Glomerular endothelial cell (primary cell): ENCODE measurements at places on chromosomes 11 and 22.
A peak's percentile ranks its signal among the peaks of the same experiment; 100 is the strongest.

DNA sequence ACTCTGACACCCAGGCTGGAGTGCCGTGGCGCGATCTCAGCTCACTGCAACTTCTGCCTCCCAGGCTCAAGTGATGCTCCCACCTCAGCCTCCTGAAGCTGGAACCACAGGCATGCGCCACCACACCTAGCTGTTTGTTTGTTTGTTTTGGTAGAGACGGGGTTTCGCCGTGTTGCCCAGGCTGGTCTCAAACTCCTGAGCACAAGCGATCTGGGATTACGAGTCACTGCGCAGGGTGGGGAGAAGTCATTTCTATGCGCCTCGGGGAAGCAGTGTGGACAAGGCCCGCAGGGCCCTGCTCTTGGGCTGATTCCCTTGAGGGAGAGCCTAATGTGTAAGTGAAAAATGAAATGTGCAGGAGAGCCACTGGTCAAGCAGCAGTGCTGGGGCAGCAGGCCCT is 19.6 kb upstream of the SEPTIN5 start:
- DNase-seq, result no peak

DNA sequence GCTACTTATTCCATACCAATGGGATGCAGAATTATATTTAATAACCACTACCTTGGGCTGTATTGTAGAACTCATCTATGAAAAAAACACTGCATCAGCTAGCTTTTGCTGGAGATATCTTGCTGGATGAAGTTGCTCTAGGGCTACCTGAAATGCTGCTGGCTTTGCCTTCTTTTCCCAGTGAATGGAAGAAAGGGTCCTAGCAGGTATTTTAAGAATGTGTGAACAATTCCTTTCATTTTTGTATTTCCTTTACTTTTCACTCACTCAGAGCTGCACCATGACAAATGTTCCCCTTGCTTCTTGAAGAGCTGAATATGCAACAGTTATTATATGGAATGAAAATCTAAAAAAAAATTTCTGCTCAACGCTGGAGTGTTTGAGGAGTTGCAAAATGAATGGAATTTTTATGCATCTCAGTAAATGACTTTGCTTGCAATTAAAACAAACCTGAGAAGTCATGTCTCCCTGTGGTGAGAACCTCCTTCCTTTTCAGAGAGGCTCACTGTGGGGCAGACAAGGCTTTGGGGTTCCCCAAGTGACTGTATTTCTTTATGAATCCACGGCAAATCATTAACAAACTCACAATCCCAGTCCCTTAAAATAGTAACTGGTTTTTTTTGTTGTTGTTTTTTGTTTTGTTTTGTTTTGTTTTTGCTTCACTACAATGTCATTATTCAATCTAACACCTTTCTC is 566.8 kb upstream of the KIRREL3 start:
- no peak for DNase-seq

DNA sequence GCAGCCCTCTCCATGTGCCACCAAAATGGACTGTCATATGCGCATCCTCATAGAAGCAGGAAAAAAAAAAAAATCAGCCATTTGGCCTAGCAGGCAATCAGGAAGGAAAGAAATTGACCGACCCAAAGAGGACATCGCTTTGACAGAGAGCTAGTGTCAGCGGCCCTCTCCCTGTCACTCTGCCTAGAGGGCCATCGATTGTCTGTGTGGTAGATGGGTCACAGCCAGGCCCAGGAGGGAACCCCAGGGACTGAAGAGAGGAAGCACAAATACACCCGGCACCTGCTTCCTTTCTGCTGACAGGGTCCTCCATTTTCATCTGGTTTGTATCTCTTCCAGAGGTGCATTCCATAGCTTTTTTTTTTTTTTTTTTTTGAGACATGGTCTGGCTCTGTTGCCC is 21.8 kb downstream of the VPS37C start:
- DNase-seq, result no peak

GRCh38 chr11:100356035-100356434 is 331.1 kb upstream of the ARHGAP42 start:
- no peak for DNase-seq

- DNase-seq, result no peak
Observed at GRCh38 chr11:112727341-112727841, 233.8 kb upstream of the NCAM1 start.

DNA sequence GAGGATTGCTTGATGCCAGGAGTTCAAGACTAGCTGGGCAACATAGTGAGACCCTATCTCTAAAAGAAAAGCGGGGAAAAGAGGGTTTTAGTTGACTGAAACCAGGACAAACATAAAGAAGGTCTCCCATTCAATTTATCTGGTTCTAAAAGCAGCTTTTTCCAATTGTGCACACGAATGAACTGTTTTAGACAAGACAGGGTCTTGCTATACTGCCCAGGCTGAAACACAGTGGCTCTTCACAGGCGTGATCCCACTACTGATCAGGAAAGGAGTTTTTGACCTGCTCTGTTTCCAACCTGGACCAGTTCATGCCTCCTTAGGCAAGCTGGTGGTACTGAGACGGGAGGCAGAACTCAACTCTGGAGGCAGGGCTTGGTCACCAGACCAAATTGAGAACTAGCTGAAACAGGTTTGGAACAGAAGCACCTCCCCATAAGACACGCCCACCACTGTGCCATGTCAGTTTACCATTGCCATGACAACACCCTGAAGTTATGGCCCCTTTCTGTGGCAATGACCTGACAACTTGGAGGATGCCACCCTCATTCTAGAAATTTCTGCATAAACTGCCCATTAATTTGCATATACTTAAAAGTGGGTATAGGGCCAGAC is 2.8 kb upstream of the NUCB2 start:
- DNase-seq, result no peak

DNA sequence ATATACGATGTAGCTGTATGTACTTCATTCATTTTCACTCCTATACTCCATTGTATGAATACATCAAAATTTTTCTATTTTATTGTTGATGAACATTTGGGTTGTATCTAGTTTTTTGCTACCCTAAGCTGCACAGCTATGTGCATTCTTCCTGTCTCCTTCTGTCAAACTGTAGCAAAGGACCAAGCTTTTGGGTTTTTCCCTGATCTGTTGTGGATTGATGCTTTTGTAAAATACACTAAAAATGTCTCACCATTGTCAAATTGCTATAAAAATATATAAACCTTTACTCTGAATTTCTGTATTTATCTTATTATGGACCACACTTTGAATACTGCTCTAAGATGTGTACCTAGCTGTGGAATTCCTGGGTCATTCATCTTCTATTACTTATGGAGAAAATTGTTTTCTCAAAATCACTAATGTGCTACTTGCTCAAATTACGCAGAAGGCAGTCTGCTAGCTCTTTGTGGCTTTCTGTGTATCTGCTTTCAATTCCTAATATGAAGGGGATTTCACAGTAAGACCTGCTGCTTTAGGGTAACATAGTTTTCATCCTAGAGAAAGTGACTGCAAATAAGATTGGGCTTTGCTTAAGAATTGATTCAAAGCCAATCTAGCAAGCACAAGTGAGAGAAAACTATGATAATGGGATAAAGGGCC is 123.4 kb downstream of the CYP2R1 start:
- DNase-seq, result no peak

- DNase-seq, result no peak
Observed at GRCh38 chr11:43316451-43316850, 4.7 kb downstream of the API5 start.

DNA sequence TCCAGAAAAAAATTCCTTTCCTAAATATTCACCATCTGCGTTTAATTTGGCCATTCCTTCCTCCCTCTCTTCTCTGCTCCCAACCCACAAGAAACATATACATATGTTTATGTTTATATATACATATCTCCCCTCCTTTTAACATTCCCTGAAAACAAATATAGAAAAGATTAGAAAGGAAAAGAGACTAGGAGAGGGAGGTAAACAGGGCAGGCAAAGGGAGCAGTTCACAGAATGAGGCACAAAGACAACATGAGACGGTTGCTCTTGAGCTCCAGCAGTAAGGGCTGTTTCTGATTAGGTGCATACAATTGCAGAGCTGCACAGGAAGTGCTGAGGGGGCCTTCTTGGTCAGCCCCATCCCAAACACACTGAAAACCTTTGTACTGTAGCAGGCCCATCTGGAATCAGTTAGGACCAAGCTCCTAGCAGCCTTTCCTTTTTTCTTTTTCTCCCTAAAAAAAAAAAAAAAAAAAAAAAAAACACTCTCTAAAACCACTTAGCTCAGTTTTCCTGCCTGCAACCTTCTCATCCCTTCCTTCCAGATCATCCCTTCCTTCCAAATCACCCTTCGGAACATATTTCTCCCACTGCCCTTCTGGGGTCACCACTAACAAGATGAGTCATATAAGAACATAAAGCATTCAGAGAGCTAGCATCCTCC is 57.0 kb downstream of the RBFOX2 start:
- DNase-seq, result no peak

- DNase-seq, result no peak
Observed at GRCh38 chr11:67311556-67312082, 8.3 kb downstream of the SSH3 start.

DNA sequence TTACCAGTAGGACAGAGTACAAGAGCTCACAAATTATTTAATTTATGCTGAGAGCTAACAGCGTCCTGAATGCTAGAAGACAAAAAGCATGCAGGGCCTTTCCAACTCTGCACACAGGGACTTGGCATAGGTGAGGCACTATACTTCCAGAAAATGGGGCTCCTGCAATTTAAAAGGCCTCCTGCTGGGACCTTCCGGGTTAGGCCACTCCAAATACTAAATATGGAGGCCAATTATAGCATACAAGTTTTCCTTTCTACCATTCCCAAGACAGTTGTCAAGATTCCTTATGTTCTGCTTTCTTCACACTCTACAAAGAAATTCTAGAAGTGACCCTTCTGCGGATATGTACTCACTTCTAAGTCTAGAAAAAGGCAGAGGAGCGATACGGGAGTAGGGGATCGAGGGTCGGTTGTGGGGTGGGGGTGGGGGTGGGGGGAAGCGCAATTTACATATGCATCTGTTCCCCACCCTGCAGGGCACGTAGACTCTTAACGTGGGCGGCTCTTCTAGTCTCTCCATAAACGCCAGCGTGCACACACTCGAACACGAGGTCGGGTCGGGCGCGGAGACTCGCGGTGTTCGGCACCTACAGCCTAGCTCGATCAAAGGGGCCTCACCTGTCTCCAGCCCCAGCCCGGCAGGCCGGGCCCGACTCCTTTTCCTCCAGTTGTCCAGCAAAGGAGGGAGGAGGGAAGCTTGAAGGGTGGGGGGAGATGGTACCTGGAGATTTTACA is 728 bp downstream of the DCUN1D5 start:
- no peak for DNase-seq

DNA sequence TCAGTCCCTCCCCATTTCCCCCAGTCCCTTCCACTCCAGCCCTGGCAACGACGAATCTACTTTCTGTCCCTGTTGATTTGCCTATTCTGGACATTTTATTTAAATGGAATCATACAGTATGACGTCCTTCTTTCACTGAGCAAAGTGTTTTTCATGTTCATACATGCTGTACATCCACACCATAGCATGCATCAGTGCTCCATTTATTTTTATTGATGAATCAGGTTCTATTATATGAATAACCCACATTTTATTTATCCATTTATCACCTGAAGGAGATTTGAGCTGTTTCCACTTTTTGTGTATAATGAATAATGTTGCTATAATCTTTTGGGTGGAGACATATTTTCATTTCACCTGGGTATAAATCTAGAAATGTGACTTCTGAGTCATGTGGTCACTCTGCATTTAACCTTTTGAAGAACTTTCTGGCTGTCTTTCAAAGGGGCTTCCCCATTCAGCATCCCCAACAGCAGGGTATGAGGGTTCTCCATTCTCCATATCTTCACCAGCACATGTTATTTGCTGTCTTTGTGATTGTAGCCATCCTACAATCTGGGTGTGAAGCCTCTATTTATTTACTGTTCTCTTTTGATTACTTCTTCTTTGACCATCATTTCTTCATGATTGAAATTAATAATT is 531.7 kb downstream of the ETS1 start:
- DNase-seq, result no peak

GRCh38 chr22:47710135-47710534 is 947.7 kb downstream of the TBC1D22A start:
- no peak for DNase-seq

GRCh38 chr11:7896009-7896785 is 34.9 kb downstream of the OR10A6 start:
- no peak for DNase-seq

- peak; percentile 20 for DNase-seq
Observed at GRCh38 chr11:19199771-19200170, 2.0 kb downstream of the CSRP3 start.

GRCh38 chr11:43573873-43574272 is 106.7 kb upstream of the HSD17B12 start:
- no peak for DNase-seq

- no peak for DNase-seq
Observed at GRCh38 chr11:47980088-47980906, at the start of gene PTPRJ. Gene PTPRJ (plus strand): TSS chr11:47980559. CDS start chr11:47980913, 354 bp downstream.

- DNase-seq, result no peak
Observed at GRCh38 chr11:120392793-120393192, 56.6 kb downstream of the ARHGEF12 start.

DNA sequence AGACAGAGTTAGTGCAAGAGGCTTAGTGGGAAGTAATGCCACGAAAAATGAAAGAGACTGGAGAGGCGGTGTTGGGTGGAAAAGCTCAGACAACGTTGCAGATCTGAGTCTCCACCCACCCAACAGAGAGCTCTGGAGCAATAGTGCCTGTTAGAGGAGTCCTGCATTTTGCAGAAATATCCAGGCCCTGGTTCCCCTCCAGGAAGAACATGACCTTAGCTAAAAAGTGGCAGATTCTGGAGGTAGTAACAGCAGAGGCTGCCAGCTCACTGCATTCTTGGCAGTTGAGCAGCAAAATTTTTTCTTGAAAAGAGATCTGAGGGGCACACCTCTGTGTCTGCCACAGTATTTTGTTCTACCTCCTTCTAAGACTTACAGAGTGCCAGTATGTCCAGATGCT is 27.7 kb upstream of the BIRC3 start:
- DNase-seq, result no peak

DNA sequence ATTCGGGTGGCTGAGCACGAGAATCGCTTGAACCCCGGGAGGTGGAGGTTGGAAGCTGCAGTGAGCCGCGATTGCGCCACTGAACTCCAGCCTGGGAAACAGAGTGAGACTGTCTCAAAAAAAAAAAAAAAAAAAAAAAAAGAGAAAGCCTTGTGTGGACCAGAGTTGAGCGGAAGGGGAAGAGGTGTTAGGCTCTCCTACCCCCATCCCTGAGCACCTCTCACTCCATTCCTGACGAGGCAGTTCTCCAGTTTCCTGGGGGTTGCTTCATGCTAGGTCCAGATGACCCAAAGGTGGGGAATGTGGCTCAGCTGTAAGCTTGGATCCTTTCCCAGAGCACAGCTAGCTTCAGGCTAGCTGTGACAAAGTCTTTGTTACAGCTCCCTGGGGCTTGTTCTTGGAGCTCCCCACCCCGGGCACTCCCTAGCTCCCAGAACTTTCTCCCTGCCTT is 8.8 kb upstream of the DNAL4 start:
- DNase-seq, result no peak

- DNase-seq, result no peak
Observed at GRCh38 chr11:85115798-85116197, 511.3 kb downstream of the DLG2 start.
